CD4-positive, alpha-beta T cell treated with Interleukin-21 for 1 hour (primary cell): ENCODE measurements at places on chromosomes 12 and 14.

DNA sequence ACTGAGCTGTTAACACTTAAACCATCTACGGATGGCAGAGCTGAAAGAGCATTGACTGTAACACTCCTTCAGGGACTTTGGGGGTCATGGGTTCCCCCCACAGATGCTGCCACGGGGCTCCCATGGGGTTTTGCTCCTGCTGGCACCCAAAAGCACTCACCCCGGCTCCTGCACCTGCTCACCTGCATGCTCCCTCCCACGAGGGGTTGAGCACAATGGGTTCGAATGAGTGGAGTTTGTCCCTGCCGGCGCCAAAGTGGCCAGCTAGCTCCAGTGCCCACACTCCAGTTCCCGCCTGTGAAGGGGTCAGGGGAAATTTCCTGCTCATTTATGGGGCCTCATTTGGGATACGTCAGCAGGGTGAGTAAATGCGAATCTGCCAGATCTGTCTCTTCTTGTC is 40.7 kb downstream of the TNFAIP2 start:
- no peak for DNase-seq

- peak; percentile 26 for DNase-seq
Measured at GRCh38 chr14:71142375-71143038, 235.2 kb downstream of the PCNX1 start.

GRCh38 chr12:6938353-6939190 is 5.0 kb upstream of the RNU7-1 start:
- DNase-seq, result no peak

DNA sequence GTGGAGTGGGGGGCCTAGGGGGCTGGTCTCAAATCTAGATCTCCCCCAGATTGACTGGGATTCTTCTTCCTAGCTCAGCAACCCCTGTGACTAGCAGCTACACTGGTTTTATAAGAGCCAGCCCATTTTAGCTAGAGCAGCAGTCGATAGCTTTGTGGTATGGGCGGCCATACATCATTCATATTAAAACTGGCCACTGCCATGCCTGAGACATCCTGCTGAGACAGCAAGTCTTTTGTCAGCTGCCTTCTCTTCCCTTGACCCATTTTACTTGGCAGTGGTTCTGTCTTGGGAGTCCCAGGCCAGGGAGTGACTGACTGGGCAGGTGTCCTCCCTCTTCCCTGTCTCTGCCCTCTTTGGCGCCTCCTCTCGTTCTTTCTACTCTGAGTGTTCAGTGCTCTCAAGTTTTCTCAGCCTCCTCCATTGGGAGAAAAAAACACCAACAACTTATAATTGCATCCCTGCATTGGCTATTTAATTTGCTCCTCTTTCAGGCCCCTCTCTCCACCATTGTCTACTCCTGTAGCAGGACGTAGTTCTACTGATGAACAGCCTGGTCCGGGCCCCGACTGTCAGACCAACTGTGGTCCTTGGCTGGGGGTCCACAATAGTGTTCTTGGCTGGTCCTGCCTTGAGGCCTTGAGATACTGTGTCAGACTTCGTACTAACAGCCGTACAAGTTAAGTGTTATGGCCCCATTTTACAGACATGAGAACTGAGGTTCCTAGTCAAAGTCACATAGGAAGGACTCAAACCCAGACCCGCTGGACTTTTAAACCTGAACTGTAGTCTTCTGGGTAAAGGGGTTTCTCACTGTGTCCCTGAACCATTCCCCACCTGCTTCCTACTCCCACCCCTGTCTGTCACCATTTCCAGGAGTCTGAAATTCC is 18.3 kb upstream of the JDP2 start:
- DNase-seq, result no peak

DNA sequence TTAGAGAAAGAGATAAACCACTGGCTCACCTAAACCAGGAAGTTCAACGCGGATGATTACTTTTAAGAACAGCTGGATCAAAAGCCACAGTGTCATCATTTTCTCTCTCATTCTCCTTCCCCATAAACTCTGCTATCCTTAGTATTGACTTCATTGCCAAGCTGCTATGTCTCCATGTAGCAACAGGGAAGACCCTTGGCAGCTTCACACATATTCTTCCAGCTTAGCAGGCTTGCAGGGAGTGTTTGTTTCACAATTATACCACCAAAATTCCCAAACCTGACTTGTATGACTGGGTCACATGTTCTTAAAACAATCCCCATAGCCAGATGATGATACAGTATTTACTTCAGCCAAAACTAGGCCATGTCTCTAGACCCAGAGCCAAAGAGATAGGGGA is 235.5 kb downstream of the PAWR start:
- no peak for DNase-seq

DNA sequence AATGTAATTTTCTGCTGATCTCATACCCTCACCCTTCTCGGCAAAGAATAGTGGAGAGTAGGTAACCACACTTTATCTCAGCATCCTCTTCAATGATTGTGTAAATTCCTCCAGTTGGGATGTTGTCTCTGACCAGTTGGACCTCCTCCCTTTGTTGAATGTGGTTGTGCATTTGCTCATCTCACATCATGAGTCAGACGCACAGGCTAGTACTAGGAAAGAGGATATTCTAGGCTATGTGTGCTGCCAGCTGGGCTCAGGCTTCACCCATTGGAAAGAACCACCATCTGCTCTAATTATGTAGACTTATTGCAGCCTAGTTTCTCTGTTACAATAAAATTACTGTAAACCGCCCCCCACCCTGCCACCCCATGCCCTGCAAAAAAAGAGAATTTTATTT is 90.3 kb downstream of the LMO3 start:
- DNase-seq, result no peak

- DNase-seq, result no peak
Measured at GRCh38 chr14:77495334-77495733, 3.3 kb downstream of the ISM2 start.

- no peak for DNase-seq
Measured at GRCh38 chr12:132715874-132716273, 5.2 kb downstream of the PGAM5 start.

DNA sequence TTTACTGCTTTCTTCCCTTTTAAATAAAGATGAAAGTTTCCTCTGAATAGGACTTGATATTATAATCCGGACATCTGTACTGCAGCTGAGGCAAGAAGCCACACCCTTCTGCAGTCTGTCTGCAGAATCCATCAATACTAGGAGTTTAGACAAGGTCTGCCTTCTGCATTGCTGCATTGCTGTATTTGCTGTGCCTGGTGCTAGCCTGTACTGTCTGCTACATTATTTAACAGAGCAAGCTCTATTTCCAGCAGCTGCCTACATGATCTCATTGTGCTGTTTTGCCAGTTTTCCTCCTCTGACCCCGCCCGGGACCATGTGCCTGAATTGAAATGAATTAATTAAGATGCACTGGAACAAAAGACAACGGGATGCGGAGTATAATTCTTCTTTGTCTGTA is 1.7 kb downstream of the TUBA1A start:
- peak; percentile 33 for DNase-seq

DNA sequence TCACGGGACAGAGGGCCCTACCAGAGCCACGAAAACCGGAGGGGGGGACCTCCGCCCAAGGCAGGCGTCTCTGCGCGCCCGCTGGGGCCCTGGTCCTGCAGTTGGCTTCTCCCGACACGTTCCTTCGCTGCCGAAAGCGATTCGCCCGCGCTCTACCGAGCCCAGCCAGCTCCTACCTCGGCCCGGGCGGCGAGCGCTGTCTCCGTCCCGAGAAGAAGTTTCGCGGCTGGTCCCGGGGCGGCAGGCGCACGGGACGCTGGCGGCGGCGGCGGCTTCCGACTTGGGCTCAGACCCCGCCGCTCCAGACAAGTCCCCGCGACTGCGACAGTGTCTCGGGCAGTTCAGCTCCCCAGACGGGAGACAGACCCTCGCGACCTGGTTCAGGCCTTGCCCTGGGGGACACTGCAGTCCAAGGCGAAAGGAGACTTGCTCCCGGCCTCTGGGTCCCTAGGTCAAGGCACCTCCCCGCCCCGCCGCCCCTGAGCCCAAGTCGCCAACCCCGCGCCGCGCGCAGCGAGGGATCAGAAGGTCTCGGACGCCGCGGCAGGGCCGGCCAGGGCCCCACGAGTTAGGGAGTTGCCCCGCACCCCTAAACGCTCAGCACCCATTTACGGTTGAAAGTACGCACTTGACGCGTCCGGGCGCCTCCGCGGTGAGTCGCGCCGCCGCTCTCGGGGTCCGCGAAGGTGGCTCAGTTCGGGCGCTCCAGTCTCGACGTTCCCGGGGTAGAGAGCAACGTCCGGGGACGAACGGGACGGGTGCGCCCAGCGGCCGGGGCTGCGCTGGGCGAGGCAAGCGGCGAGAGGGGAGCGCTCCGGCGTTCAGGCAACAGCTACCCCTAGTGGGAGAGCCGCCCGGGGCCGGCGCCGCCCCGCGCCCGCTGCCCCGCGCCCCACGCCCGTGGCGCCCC is 1.4 kb upstream of the DIO3 start:
- DNase-seq, result no peak

- no peak for DNase-seq
Measured at GRCh38 chr12:2324387-2324786, 271.6 kb downstream of the CACNA1C start.

DNA sequence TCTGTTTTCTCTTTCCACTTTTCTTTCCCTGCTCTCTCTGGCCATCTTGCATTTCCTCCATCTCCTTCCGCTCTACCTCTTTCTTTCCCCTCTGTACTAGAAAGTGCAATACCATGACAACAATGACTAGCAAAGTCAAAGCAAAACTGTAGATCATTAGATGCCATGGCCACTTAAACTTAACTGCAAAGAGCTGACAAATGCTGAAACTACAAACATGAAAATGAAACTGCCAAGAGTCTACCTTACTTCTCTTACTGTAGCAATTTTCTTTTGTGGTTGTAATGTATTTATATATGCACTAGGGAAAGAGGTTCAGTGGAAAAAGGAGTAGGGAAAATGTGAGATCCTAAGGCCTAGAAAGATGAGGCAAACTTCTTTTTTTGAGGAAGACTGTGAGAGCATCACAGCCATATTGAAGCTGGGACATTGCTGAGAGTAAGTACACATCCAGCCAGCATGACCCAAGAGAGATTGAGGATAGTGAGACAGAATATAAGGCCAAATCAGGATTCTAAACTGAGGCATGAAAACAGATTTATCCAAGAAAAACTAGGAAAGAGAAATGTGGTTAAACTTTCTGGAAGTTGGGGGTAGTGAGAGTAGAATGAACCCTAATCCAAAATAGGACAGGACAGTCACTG is 276.6 kb upstream of the NAV3 start:
- DNase-seq, result no peak

DNA sequence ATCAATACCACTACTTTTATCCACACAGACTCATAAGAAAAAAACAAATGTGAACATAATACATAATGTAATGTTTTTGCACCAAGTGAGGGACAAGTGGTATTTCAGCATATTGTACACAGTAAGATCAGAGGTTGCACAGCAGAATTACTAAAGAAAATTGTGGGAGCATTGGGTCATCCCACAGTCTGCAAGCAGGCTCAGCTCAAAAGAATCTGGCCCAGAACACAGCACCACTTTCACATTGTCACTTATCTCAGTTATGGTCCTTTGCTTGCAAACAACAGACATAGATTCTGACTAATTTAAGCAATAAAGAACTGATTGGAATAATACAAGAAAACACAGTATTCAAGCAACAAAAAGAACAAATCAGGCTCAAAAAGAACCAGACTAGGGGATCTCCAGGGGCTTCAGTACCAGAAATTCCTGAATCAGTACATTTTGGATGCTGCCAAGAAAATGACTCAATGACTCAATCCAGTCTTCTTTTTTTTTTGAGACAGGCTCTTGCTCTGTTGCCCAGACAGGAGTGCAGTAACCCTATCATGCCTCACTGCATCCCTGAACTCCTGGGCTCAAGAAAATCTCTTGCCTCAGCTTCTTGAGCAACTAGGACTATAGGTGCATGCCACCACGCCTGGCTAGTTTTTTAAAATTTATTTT is 42.9 kb upstream of the EEA1 start:
- no peak for DNase-seq

DNA sequence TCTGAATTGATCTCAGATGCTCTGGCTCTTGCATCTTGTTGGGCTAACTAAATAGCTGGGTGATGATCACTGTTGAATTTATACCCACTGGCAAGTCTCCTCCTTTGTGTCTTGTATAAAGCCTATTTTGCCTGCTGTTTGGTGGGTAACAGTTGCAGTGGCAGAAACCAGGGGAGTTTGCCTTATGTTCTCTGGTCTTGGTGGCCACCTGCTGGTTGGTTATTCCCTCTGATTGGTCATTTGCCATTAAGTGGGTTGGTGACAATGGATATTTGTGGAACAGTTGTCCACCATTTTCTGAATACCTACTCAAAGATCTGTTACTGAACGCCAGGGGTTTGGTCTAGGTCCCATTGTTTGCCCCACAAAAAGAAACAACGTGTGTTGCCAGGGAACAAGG is 52.1 kb downstream of the AVPR1A start:
- no peak for DNase-seq

GRCh38 chr12:117228239-117228638 is 38.0 kb upstream of the FBXO21 start:
- DNase-seq, result no peak

- no peak for DNase-seq
Measured at GRCh38 chr12:130715998-130716968, at the start of gene RIMBP2. RIMBP2 (minus strand) TSS chr12:130716299; CDS start chr12:130479013, 237,286 bp downstream.

GRCh38 chr12:20262119-20262518 is 106.2 kb upstream of the PDE3A start:
- no peak for DNase-seq

- no peak for DNase-seq
Measured at GRCh38 chr12:96404696-96405095, 4.5 kb upstream of the CDK17 start.

GRCh38 chr12:53805067-53805466 is 53.3 kb upstream of the CISTR start:
- no peak for DNase-seq

DNA sequence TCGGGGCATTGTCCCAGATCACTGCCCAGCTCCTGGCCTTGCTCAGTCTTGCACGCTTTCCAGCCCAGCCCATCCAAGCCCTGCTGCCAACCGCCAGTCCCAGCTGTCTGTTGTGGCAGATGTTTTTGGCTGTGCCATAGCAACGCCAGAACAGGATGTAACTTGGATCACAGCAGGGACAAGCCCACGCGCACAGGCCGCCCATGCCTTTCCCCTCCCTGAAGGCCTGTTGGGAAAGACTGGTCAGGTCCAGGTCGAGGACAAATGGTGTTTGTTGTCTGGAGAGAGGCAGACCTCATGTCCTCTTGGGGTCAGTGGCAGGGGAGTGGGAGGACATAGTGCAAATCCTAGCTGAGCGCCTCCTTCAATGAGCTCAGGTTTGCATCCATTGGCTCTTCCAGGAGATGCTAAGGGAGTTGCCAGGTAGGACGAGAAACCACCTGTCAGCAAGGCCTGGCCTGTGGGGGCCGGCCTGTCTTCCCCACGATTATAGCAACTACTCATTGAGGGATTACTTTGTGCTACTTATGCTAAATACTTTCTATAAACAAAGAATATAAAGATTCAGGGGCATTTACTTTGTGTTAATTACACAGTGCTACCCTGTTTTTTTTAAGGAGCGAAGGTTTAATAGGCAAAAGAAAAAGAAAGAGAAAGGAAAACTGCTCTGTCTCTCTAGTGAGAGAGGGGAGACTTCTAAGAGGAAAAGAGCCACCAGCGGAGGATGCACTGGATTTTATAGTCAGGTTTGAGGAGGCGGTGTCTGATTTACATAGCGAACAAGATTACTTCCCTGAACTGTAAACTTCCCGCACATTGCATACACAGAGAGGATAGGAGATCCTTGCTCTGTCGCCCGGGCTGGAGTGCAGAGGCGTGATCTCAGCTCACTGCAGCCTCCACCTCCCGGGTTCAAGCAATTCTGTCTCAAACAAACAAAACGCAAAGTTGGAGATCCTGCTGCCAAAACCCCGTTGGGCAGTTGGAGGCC is 42.8 kb upstream of the CORO1C start:
- no peak for DNase-seq

- DNase-seq, result no peak
Measured at GRCh38 chr14:37579274-37579673, 15.8 kb downstream of the FOXA1 start.

- no peak for DNase-seq
Measured at GRCh38 chr12:52792185-52793029, 3.5 kb downstream of the KRT3 start.
